ENCODE measurements at places on chromosomes 1 and 21.

GRCh38 chr1:65021795-65022194 is 55.4 kb upstream of the JAK1 start:
- no peak for DNase-seq

- no peak for DNase-seq
Observed at GRCh38 chr21:32523988-32524719, 61.2 kb downstream of the TCP10L start.

- DNase-seq: peak; percentile 59
Observed at GRCh38 chr1:30743584-30744059, 14.0 kb downstream of the LAPTM5 start.

DNA sequence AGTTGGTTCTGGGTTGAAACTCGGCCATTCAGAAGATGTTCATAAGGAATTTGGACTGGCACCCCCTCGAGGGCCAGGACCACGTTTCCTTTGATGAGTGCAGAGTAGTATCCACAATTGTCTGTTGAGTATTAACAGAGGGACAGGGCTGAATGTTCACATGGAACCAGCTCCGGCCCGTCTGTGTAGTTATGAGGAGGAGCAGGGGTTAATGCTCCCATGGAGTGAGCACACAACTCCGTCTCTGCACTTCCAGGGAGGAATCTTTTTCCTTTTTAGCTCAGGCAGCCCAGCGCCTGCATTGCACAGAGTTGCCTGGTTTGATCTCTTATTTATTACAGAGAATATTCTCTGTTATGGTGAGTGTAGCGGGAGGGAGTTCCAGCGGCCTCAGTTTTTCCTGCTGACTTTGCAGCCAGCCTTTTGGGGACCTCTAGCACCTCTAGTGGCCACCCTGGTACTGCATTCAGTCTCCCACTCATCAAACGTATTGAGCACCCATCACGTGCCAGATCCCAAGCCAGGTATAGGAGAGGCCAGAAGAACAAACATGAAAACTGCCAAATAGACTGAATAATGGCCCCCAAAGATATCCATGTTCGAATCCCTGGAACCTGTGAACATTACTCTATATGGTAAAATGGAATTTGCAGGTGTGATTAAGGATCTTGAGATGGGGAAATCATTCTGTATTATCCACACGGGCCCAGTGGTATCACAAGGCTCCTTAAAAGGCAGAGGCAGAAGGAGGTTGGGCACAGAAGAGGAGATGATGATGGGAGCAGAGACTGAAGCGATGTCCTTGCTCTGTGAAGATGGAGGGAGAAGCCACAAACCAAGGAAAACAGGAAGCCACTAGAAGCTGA is 167.7 kb upstream of the CSF3R start:
- peak; percentile 33 for DNase-seq

DNA sequence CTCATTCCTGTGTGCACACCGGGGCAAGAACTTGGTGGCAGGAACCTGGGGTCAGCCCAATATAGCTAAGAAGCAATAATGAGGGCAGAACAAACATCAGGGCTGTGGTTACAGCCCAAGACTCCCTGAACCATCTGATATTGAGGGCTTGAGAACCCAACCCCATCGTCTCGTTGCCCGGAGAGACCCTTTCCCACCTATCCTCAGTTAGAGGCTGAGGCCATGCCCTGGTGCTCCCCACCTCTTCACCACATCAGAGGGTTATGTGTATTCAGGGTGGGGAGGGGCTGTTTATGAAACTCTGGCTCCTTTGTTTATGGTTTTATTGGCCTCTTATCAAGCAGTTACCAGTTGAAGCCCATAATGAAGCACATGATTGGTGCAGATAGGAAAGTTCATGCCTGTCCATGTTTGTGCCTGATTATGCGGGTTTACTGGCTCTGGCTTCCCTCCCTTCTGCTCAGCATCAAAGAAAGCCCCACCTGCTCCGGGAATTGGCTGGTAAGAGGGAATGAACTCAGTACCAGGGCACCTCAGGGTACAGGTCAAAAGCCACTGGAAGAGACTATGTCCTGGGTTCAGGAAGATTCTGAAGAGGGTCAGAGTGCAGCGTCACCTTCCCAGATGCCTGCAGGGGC is 14.5 kb downstream of the NUAK2 start:
- DNase-seq: no peak

GRCh38 chr1:62436039-62436465 is 797 bp upstream of the USP1 start:
- peak; percentile 97 for DNase-seq

DNA sequence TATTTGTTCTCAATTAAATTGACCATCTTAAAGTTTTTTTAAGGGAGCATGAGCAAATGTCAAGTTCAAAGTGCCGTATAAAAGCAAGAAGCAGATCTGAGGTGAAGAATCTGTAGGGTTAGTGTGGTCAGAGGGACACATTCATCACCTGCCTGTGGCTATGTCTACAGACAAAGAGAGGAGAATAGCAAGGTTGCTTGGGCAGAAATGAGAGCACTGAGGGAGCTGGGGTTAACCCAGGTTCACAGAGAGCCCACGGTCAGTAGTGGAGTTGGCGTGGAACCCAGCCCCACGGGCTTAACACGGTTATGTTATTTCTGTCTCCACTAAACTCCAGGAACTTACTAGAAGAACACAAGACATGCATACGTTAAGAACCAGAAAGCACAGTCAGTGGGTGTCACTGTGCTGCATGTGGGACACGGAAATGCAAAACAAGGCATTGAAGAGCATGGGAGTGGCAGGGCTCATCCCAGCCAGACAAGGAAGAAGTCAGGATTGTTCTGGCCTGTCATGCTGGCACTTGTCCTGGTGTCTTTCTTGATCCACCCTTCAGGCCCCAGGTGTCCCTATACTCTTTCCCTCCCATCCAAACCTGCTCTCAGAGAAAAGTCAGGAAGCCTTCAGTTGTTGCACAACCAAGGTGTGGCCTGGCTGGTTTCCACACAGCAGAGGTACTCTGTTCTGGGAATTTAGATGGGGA is 95.5 kb upstream of the IVNS1ABP start:
- DNase-seq: no peak

GRCh38 chr1:78678324-78678723 is 28.7 kb downstream of the IFI44 start:
- no peak for DNase-seq

- no peak for DNase-seq
Observed at GRCh38 chr1:186042230-186042629, 308.0 kb downstream of the HMCN1 start.

- no peak for DNase-seq
Observed at GRCh38 chr1:93331412-93331811, 14.3 kb upstream of the DR1 start.

GRCh38 chr1:237309595-237310118 is 267.7 kb downstream of the RYR2 start:
- no peak for DNase-seq

Measured in CD4-positive, alpha-beta T cell (primary cell).